Fibroblast of skin of left quadriceps (primary cell): ENCODE measurements at places on chromosomes 1 and 21.

DNA sequence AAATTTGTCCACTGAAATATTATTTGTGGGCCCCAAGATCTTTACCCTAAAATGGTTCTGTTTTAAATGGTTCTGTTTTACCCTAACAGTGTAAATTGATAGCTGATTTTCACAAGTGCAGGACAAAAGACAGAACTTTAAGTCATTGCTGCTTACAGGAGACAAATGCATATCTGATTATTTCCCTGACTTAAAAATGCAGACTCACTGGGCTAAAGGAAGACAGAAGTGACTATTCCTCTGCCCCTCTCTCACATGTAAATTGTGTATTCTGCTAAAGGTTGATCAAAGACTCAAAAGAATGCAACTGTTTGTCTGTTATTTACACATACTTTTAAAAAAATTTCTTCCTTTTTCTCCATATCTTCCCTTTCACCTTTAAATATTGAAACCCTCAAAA lies 12.7 kb downstream of the FCRL5 start:
- DNase-seq: no peak

DNA sequence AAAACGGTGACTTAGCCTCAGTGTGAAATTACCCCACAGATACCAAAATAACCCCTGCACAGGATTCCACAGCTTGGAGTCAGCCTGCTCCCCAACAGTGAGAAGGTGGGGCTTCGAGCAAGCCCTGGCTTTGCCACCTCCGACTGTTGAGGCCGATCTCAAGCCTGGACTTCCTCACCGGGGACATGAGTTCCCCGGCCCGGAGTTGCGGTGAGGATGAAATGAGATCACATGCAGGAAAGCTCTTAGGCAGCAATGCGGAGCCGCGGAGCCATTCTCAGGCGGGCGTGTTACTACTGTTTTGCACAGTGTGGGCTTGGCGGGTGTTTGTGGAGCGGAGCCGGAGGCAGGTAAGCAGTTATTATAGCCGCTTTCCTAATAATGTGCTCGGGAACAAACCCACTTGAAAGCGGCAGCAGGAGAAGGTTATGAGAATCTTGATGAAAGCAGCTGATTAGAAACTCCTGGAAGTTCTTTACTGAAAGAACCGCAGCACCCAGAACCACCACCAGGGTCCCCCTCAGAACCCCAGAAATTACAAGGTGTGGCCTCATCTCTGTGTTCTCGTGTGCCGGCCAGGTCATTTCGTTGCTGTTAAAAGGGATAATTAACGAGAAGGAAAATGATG lies 3.9 kb upstream of the CLSTN1 start:
- no peak for DNase-seq

DNA sequence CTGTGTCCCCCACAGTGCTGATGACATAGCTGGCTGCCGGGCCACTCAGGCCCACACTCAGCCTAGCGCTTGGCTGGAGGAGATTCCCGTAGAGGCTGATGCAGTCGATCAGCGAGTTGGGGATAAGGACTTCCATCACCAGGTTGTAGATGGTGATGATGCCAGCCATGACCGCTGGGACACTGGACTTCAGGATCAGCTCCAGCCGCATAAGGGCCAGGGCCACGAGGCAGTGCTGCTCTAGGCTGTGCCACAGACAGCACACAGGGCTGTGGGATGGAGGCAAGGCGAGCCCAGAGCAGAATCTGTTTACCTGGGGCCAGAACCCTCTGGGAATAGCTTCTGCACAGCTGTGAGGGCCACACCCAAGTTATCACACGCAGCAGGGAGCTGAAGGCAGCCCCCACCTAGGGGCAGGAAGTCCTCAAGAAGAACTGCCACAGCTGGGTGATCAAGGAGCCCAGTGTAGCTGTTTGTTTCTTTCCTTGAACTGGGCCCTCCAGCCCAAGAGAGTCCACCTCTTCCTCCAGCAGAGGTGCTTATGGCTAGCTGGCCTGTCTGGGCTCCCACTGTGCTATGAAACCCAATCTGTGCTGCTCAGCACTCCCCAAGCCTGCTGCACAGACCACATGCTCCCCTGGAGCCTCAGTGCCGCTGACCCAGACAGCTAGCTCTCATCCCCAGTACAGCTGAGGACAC lies 6.2 kb downstream of the SLC2A1 start:
- DNase-seq: no peak

DNA sequence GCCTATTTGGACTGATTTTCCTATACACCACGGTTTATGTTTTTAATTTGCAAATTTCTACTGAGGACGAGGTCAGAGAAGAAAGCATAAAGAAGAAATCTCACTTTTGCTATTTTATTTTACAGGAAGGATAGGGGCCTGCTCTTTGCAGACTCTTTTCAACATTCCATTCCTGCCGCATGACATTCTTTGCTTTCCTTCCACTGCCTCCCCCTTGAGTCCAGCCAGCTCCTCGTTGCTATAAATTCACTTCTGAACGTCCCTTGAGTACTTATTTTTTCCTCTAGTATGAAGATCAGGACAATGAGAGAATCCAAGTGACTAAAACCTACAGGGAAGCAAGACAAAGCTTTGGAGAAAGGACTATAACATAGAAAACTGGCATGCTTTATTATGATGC lies 53.4 kb upstream of the PTGFR start:
- DNase-seq: no peak

GRCh38 chr1:180623579-180624347 lies 8.1 kb upstream of the XPR1 start:
- no peak for DNase-seq

DNA sequence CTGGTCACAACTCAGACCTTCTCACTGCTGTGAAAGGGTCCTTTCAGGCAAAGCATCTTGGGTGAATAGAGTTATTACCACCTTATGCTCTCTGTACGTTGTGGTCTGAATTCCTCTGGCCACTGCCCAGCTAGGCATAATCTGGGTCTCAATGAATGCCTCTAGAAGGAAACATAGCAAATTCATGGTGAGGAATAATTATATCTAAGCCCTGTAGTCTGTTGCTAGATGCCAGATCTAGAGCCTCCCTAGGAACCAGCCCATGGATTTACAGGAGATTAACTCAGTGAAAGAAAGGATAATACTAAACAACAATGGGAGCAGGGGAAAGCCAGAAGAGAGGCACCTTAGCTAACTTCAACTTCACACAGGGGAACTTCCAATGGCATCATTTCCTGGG lies 2.4 kb upstream of the COL11A1 start:
- no peak for DNase-seq

- no peak for DNase-seq
These were observed 360.2 kb upstream of the PTBP2 start for GRCh38 chr1:96361271-96361856.

DNA sequence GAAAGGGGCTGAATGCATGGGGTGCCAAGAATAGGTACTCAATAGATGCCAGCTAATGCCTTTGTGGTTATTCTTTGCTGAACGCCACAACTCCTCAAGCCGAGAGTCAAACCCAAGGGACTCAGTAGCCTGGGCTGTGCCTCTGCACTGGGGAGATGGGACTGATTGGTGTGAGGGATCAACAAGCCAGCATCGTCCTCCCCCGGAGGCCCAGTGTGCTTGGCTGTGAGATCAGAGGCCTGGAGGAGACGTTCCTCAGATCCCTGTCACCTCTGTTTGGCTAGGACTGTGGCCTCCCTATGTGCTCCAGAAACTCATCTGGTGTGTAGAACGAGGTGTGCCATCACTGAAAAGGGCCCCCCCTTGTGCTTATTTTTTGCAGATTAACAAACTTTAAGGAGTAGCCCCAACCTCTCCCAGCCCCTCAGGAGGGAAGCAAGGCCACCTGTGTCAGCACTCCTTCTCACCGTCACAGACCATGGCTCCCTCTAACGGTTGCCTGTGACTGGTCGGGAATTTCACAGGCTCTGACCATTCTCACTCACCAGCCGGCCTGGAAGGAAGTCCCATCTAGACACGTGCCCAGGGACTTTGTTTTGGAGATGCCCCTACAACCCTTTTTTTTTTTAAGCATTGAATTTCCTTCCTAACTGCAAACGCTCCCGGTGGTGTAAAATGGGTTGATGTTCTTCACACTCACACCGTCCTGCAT lies 194.0 kb upstream of the VAMP3 start:
- no peak for DNase-seq

GRCh38 chr1:84319662-84320061 lies 18.2 kb downstream of the SAMD13 start:
- no peak for DNase-seq

DNA sequence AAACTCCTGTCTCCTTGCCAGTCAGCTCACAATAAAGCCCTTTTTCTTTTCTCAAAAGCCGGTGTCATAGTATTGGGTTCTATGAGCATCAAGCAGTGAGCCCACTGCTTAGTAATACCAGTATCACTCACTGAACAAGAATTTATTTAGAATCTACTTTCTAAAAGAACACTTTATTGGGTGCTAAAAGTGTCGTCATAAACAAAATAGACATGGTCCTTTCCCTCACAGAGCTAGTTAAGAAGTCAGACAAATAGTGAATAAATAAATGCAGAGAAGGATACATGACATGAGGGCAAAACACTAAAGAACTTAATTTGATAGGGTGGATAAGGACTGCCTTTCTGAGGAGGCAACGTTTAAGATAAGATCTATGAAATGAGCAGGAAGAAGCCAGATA lies 32.2 kb downstream of the EVI5 start:
- DNase-seq: no peak

- DNase-seq: no peak
These were observed 2.2 kb downstream of the IER5 start for GRCh38 chr1:181090641-181091126.

DNA sequence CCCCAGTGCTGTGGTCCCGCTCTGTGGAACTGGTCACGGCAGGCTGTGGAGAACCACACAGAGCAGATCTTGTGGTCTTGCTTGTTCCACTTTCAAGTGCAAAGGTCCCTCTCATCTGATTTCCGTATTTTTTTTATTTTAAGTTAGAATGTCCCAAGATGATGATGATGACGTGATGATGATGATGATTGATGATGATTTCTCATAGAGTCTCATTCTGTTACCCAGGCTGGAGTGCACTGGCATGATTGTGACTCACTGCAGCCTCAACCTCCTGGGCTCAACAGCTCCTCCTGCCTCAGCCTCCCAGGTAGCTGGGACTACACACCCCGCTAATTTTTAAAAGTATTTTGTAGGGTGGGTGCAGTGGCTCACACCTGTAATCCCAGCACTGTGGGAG lies 12.2 kb downstream of the EVA1C start:
- DNase-seq: no peak

DNA sequence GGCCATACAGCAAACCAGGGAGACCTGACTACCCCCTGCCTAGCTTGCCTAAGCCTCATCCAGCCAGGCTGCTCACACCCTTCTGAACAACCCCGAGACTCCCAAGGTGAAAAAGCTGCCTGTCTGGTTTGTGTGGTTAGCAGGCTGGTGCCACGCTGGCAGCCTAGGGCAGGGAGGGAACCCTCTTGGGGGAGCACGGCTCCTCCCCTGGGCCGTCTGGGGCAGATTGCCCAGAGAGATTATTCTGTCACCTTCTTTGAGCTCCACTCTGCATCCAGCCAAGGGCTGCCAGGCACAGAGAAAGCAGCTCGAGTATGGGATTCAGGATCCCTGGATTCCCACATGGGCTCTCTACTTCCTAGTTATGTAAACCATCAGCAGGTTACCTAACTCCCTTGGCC lies 27.5 kb upstream of the TCEA3 start:
- no peak for DNase-seq

DNA sequence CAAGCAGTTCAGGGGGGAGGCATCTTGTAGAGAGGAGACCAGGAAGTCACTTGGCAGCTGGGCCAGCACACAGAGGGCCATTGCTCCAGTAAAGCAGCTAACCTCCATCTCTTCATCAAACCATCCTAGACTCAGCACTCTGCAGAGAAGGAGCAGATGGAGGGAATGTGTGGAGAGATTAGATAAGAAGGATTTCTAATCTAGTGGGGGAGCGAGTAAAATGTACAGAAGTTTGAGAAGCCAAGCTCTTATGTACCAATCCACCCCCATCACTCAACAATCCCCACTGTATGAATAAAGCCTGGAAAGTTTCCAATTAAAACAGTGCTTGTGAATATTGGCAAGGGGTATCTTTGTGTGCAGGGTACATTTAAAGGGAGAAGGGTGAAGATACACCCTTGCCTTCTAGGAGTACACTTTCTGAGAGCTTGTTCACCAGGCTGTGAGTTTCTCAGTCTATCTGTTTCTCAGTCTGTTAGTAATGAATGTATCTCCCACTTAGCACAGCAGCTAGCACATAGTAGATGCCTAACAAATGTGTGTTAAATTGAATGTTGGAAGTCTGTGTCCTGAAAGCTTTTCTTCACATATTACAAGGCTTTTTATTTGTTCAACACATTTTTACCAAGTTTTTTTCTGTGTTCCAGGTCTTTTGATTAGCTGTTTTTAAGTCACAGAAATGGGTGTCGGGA lies 142.7 kb upstream of the UBE2U start:
- no peak for DNase-seq
